ENCODE measurements at places on chromosomes 5 and 9.

GRCh38 chr5:75472973-75473372 lies 38.5 kb downstream of the CERT1 start:
- DNase-seq = no peak

DNA sequence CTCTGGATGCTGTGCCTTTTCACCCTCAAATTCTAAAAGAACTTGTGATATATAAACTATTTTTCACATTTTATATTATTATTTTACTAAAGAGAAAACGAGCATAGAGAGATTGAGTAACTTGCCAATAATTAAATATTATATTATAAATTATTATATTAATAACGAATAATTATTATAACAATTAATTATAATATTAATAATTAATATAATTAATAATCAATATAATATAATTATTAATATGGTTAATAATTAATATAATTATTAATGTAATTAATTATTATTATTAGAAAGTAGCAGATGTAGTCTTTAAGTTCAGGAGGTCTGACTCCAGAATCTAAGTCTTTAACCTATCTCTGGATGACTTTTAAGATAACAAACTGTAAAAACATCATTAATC lies 20.1 kb downstream of the OR2Y1 start:
- no peak for DNase-seq

DNA sequence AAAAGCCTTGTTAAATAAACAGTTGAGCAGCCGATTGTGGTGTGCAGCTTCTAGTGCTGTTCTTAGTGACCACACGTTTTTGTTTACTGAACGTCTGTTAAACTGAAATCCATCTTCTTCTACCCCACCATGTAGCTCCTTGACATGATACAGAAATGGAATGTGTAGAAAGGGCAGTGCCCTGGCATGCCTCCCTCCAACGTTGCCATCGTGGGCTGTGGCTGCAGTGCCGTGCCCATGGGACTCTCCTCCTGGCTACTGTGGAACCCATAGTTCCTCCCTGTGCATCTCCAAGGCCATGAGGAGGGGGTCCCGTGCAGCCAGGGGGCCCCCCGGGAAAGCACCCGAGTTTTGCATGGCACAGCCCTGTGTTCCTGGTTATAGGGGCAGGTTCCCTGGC lies 23.3 kb upstream of the TGFBI start:
- DNase-seq = no peak

DNA sequence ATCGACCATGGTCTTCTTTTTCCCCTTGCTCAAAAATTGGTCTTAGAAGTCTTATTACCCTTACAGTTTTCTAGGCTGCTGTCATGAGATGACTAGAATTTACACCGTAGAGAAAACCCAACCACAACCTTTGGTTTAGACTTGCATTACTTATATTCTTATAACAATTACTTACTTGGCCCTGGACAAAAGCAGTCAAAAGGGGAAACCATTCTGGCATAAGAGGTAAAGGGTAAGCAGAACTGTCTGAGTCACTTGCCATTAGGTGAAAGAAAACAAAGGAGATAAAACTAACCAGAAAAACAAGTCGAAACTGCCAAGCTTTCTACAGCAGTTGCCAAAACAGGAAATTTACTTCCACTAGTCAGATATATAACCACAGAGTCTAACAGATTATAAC lies 17.9 kb downstream of the TMEM245 start:
- DNase-seq = no peak

DNA sequence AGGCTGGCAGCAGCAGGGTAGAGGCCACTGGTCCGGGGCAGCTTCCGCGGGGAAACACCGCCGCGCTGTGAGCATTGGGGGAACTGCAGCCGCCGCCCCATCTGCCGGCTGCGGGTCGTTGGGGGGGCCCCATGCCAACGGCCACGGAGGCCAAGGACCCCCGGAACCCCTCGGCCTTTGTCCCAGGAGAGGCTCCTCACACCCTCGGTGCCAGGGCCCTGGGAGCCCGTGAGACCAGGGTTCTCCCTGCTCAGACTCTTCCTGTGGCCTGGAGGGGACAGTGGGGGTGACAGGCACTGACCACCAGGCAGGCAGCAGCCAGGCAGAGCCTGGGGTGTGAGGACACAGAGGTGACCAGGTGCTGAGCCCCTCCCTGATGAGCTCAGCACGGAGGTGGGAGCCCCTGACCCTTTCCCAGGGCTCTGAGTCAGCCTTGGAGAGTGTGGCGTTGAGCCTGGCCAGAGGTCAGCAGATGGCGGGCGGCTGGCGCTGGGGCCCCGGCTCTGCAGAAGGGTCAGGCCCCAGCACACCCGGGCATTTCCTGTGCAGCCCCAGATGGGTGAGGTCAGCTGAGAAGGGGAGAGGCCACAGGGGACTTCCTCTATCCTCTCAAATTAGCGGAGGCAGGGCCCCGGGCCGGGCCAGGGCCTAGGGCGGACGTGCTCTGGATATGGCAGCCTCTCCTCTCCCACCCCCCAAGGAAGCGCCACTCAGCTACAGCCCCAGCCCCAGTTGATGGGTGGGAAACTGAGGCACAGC lies 17.9 kb upstream of the EGFL7 start:
- no peak for DNase-seq

- no peak for DNase-seq
Observed at GRCh38 chr9:95937131-95937530, 61.6 kb downstream of the ERCC6L2 start.

DNA sequence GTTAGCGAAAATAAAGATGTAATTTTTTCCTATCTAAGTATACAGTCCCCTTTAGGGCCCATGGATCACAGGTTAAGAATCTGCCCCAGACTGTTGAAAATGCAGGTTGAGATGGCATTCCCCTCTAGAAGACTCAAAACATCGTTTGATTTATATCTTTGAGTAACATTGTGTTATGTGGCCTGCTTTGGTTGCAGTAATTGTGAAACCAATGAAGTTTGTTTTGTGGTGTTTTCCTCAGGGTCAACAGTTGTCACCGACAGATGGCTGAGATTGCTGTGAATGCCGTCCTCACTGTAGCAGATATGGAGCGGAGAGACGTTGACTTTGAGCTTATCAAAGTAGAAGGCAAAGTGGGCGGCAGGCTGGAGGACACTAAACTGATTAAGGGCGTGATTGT lies 7.8 kb downstream of the CCT5 start:
- DNase-seq = no peak

DNA sequence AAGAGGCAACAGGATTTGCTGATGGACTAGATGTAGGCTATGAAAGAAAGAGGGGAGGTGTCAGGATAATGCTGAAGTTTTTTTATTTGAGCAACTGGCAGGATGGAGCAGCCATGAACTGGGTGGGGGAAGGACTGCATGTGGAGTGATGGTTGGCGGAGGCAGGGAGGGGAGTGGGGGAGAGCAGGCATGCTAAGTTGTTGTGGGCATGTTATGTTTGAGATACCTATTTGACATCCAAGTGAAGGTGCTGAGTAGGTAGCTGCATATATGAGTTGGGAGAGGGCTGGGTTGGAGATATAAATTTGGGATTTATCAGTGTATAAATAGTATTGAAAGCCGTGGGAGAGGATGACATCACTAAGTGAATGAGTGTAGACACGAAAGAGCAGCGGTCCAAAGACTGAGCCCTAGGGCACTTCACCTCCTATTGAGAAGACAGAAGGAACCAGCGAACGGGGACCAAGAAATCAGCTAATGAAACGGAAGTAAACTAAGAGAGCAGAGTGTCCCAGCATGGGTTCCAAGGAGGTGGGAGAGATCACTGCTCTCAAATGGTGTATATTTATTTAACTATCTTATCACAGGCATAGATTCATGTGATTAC lies 7.4 kb downstream of the BSPRY start:
- DNase-seq = no peak

- no peak for DNase-seq
Observed at GRCh38 chr5:6543830-6544560, 88.8 kb downstream of the NSUN2 start.

- no peak for DNase-seq
Observed at GRCh38 chr9:137445930-137446431, 4.8 kb upstream of the ENTPD8 start.

DNA sequence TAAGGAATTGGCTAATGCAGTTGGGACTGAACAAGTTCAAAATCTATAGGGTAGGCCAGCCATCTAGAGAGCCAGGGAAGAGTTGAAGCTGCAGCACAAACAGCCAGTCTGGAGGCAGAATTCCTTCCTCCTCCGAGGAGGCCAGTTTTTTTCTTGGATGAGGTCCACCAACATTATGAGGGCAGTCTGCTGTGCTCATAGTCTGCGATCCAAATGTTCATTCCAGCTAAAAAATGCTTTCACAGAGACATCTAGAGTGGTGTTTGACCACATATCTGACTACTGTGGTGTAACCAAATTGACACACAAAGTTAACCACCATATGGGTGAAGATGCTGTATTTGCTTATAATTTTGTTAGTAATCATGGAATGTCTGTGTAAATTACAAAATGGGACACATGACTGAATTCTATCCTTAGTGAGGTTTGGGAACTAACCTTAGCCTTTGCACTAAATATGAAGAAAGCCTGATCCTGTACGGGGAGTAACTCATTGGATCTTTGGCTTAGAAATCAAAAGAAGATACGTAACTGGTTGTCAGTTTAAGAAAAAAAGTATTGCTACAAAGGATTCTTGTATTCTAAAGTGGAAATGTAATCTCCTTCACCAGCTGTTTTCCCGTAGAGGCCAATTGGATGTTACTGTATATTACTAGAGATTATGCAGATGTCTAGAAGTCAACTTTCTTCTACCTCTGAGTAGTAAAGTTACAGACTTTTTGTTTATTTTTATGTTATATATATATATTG lies 70.6 kb downstream of the SPIN1 start:
- DNase-seq = no peak

- DNase-seq = no peak
Observed at GRCh38 chr5:95891499-95891898, 69.0 kb upstream of the GLRX start.

GRCh38 chr5:10913841-10914240 lies 152.8 kb upstream of the DAP start:
- no peak for DNase-seq

DNA sequence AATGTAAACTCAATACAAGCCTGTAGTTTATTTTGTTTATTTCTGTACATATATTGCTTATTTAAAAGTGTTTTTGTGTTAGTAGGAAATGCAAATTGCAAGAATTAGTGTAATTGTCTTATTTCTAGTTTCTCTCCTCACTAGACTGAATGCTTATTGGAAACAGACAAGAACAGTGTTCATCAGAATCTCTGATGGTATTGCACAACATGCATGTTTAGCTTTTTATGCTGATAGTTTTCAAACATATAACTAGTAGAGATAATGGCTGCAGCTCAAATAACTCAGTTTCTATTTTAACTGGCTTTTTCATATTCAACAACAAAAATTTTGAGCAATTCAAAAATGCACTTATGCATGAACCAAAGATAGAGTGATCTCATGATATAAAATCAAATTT lies 68.8 kb upstream of the HTR4 start:
- DNase-seq = no peak

DNA sequence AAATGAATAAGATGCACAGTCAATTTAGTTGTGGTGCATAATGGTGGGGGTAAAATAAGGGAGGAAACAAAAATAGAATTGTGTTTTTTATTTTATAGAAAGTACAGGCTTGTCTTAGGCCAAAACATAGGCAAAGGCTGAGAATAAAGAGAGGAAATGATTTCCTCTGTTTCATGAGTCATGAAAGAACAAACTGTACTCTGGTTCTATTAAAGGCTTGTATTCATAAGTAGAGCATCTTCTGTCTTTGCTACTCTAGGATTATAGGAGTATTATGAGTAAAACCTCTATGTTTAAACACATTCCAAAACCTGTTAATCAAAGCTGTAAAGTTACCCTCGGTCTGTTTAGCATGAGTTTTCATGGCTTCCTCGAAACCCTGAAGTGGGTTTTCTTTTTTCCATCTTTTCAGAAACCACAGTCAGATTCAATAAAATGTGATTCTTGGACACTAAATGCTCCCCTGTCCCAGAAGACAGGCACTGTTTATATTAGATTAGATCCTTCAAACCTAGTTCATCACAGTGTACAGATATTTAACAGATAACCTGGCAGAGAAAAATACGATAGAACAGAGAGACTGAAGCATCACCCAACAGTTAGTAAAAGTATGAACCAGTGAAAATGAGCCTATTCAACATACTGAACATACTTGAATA lies 473.9 kb upstream of the CYLC2 start:
- DNase-seq = no peak

- DNase-seq = no peak
Observed at GRCh38 chr9:5832071-5832537, 813 bp downstream of the ERMP1 start.

GRCh38 chr5:1737790-1738405 lies 61.7 kb downstream of the MRPL36 start:
- DNase-seq = no peak

GRCh38 chr9:125486152-125486508 lies 220.9 kb downstream of the MAPKAP1 start:
- DNase-seq = no peak

DNA sequence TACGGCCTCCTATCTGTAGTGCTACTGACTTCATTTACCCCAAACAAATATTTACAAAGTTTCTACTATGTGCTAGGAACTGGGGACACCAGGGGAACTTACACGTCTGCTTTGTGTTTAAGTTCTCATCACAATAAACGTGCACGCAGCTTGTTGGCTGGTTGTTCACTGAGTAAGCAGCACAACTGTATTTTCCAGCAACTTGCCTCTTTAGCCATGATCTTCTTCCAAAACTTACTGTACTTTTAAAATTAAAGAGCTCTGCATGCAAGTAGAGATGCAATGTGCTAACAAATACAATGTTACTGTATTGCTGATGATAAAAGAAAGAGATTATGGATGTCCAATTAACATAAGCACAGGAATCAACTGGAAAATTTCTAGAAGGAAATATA lies 62.8 kb downstream of the RAPGEF1 start:
- no peak for DNase-seq

- DNase-seq = no peak
Observed at GRCh38 chr5:125175348-125176004, 429.0 kb upstream of the ZNF608 start.

DNA sequence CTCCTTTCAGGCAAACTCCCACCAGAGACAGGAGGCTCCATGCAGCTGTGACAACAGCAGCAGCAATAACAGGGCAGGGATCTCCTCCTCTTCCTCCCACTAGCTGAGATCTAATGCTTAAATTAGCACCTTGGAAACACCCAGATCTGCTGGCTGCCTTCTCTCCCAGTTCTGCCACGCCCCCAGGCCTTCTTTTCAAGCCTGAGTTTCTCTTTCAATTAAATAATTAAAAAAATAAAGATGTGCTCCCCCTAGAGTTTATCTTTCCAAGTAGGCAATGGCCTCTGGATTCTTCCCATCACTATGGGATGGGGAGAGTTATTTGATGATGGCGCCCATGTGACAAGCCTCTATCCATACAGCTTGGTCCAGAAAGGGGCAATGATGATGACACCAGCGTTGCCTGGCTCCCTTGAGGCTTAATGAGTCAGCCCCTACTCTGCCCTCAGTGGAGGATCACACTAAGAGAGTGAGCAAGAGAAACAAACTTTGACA lies 3.8 kb downstream of the FAM219A start:
- DNase-seq = no peak

DNA sequence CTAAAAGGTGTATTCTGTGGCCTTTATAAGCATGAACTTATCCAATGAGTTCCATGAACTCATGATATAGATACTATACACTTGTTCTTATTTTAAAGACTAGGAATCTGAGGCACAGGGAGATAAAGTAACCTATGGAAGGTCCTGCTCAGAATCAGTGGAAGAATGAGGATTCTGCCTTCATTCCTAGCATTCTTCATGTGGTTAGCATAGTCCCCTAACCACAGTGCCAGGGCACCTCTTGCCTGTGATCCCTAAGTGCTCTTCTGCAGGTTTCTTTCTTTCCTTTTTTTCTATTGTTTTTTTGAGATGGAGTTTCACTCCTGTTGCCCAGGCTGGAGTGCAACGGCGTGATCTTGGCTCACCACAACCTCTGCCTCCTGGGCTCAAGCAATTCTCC lies 174.1 kb downstream of the C9orf152 start:
- no peak for DNase-seq

- no peak for DNase-seq
Observed at GRCh38 chr5:139676406-139676805, 28.3 kb downstream of the CXXC5 start.

Data from cortex of kidney (tissue), 1 donor.